RPMI7951 (cell line): ENCODE measurements at places on chromosomes 7 and 10.

DNA sequence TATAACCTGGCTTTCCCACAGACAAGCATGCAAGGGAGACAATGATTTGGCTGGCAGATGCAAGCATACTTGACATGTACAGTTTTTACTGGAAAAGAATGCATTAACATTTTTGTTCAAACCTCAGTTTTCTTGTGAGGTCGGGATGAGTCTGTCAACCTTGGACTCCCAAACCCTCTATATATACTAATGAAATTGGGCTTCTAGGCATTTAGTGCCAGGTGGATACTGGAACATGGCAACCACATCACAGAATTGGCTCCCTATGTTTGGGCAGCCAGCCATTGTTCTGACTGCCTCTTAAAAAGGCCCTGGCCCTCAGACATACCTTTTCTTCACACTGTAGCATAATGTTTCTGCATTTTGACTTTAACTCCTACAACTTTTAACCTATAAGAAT lies 39.1 kb downstream of the CDK6 start:
- DNase-seq = peak; percentile 76

DNA sequence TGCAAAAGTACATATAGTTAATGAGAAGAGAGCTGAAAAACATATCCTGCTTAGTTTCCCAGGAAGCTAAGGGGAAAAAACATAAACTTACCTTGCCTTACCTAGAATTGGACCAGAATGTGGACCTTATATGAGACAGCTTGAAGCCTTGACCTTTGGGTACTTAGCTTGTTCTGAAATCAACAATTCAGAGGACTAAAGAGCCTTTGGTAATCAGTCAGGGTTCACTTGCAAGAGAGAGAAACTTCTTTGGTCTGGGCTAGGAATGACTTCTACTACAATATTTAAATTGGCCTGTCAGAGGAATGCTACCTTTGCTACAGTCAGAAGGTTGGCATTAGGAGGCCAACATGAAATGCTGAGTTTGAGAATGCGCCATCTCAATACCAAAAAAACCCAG lies 24.9 kb downstream of the SAMD8 start:
- no peak for DNase-seq

GRCh38 chr10:102994531-102995295 lies 76.6 kb downstream of the CNNM2 start:
- DNase-seq = no peak

GRCh38 chr10:24209946-24210491 lies 1.1 kb downstream of the KIAA1217 start:
- peak; percentile 65 for DNase-seq

DNA sequence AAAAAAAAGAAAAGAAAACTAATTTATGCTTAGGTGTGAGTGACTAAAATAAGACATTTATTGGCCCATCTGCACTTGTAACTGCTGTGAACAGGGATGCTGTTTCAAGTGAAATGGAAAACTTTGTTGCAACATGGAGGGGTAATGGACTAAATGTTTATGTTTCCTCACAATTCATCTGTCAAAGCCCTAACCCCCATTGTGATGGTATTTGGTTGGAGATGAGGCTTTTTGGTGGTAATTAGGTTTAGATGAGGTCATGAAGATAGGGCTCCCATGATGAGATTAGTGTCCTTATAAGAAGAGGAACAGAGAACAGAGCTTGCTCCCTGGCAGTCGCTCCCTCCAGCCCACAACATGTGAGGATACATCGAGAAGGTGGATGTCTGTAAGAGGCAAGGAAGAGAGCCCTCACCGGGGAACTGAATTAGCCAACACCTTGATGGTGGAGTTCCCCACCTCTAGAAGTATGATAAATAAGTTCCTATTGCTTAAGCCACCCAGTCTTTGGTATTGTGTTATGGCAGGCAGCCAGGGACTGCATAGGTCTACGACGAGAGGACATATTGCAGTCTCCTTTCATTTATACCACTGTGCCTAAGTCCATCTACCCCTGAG lies 28.6 kb upstream of the VCL start:
- no peak for DNase-seq

DNA sequence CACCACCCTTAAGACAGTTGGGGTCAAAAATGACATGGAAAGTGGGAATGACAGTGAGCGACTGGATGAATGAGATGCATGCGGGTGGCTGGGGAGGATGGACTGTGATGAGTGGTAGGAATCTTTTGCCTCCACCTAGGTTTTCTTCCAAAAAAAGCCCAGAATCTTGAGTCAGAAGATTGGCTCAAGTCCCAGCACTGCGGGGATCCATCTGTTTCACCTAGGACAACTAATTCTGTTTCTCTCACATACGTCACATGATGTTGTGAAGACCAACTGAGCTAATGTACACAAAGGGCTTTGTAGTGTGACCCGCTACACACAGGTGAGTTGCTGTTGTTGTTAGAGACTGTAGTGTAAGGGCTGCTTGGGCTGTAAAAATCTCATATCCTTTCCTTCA lies 58.5 kb upstream of the SLC35B4 start:
- no peak for DNase-seq

DNA sequence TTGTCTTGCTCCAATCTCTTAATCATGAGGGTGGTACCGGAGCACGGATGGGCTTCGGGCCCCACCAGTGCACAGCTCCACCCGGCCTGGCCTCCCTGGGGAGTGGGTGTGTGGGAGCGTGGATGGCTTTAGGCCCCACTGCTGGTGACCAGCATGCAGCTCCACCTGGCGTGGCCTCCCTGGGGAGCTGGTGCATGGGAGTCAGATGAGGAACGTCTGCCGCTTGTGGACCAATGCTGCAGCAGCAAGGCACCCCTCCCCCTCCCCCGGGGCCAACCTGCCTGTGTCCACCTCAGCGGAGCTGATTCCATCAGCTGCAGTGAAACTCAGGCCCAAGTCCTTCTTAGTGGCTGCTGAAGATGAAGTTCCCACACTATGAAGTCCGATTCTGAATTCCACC lies 511.4 kb downstream of the PTPRN2 start:
- DNase-seq = no peak

DNA sequence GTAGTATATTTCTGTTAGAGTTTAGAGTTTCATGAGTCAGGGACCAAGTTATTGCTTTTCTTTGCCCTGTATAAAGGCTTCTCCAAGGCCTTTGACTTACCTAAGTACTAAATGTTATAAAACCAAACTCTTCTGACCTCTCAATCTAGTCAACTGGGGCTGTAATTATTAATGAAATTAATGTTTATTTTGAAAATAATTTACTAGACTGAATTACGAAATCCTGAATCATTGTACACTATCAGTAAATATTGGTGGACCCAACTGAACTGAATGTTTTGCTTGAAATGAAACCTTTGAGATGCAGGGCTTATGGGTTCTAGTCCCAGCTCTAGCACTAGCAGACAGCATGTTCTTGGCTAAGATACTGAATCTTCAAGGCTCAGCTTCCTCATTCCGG lies 1.7 kb upstream of the CYP2C9 start:
- no peak for DNase-seq

DNA sequence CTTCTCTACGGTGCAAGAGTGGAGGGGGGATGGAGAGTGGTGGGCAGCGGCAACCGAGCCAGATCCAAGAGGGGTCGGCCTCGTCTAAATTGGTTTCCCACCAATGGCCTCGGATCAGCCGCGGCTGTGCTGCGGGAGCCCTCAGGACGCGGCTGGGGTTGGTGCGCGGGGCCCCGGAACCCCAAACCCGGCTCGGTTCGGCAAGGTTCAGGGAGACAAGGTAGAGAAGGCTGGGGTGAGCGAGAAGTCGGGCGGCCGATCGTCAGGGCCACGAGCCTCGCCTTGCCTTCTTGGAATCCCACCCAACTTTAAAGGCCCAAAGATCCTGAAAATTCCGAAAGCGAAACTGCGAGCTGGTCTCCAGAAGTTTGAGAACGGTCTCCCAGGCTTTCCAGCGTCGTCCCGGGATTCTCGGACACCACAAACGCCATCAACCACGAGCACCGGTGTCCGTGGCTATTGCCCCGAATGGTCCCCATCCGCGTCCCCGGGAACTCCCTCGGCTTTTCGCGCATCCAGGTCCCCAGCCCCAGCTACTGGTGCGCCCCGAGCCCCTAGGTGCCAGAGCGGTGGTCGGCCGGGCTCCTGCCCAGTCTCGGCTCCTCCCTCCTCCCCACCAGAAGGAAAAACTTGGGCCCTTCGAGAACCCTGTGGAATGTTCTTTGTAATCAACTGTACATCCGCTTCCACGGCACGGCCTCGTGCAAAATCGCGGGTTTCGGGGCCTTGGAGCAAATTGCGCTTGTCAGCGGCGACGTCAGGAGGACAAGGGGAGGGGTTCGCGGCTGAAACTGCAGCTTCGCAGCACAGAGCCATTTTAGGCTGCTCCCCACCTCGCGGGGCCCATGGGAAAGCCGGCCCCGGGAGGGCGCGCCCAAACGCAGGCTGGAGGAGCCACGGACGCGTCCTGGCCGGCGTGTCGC lies 3.2 kb downstream of the SFMBT2 start:
- no peak for DNase-seq

DNA sequence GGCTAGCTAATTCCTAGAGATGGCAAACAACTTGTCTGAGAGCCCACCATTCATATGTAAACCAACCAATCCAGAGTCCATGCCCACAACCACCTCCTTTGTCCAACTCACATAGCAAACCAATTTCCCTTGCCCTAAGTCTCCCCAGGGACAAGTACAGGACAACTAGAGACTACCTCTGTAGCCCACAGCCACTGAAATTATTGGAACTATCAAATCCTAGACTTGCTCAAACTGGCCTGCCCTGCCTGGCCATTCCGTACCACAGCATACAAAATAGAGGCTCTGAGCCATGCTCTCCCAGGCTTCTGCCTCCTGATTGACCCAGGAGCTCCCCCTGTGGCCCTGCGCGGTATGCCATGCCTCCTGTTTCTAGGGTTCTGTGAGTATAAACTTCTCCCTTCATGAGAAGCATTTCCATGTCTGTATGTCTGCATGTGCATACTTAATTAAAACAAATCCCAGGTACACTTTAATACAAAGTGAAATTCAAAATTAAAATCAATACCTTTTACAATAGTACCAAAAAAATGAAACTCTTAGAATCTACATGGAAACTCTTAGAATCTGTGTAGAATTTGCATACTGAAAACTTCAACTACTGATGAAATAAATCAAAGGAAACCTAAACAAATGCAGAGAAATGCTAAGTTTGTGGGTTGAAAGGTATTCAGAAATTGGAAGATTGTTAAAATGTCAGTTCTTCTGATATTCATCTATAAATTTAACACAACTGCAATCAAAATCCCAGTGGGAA lies 4.0 kb upstream of the HECW1 start:
- peak; percentile 62 for DNase-seq

DNA sequence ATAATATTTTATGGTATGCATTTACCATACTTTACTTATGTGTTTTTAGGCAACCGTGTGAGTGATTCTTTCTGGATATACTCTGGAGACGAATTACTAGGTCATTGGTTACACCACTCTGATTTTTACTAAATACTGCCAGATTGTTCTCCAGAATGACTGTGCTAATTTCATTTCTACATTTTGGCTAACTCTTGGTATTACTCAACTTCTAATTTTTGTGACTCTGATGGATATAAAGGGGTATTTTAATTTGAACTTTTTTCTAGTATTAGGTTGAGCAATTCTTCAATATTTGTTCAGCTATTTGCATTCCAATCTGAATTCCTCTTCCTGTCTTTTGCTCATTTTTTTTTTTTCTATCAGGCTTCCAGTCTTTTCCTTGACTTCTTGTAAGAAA lies 223.6 kb downstream of the MDFIC start:
- DNase-seq = no peak

- DNase-seq = no peak
These were observed 73.1 kb downstream of the GTF2IRD1 start for GRCh38 chr7:74526780-74527179.

DNA sequence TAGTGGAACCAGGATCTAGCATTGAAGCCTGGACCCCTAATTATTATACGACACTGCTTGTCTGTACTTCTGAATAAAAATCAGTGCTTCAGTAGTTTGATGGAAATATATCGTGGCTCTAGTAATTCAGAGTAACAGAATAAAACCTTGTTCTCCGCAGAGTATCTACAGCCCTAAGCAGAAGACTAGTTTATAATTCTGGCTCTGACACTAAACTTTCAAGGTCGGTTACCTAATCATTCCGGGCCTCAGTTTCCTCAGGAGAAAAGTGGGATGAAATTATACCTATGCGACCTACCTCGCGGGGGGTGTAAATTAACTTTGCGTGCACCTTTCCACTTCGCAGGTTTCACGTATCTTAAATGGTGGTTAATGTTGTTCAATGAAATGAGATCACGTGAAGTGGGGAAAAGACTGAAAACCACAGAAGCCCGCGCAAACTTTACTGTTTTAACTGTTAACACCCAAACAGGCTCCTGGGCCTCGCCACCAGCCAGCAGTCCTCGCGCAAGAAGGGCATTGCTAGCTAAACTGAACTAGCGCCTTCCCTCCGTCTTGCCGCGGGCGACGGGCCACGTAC lies 615 bp downstream of the THAP5 start:
- no peak for DNase-seq

DNA sequence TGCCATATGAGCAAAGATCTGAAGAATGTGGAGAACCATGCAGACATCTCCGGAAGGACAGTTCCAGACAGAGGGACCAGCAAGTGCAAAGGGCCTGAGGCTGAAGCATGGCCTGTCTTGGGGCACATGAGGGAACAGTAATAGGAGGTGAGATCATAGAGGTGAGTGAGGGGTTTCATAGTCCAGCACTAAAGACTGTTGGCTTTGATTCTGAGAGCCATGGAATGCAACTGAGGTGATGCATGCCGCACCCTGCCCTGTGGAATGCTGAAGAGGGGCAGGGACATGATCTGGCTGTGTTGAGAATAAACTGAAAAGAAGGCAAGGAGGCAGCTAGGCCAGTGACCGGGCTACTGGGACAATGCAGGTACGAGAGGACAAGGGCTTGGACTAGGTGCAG lies 253.1 kb upstream of the KLF14 start:
- no peak for DNase-seq

DNA sequence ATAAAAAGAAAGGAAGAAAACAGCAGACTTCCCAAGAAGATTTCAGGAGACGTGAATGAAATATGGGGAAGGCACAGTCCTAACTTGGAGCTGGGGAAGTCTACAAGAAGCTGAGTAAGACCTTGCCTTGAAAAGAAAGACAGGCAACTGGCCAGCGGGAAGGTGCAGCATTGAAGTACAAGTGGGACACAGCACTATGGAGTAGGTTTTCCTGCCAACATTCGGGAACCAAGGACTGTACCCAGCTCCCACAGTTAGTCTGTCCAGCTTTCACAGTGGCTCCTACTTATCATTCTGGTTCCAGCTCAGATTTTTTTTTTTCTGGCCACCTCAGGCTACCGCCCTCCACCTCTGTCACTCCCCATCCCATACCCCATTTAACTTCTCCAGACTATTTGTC lies 10.0 kb downstream of the HPS1 start:
- no peak for DNase-seq

DNA sequence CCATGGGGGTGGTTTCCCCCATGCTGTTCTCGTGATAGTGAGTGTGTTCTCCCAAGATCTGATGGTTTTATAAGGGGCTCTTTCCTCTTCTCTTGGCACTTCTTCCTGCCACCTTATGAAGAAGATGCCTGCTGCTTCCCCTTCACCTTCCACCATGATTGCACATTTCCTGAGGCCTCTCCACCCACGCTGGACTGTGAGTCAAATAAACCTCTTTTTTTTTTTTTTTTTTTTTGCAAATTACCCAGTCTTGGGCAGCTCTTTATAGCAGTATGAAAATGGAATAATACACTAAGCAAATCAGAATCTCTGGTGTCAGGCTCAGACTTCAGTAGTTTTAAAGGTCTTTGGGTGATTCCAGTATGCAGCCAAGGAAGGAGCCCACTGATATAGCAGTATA lies 28.2 kb downstream of the TAS2R41 start:
- DNase-seq = no peak
